NCI-H187 treated with DMSO at 0.1 percent for 48 hours (cell line): ENCODE measurements at places on chromosomes 3 and 15.

DNA sequence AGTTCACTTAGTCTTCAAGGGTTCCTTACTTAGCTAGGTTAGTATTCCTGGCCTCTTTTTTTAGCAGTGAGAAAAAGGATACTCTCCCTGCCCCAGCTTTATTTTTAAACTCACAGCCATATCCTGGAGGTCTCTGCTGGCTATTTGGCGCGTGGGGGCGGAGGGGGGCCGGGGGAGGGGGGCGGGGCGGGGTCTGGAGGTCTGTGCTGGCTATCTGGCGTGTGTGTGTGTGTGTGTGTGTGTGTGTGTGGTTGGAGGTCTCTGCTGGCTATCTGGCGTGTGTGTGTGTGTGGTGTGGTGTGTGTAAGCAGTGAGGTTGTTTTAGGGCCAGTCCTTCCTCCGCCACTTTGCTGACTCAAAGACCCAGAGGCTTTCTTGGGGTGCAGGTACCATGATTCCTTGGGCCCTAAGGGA is 579 bp upstream of the PLAAT1 start:
- DNase-seq: no peak

DNA sequence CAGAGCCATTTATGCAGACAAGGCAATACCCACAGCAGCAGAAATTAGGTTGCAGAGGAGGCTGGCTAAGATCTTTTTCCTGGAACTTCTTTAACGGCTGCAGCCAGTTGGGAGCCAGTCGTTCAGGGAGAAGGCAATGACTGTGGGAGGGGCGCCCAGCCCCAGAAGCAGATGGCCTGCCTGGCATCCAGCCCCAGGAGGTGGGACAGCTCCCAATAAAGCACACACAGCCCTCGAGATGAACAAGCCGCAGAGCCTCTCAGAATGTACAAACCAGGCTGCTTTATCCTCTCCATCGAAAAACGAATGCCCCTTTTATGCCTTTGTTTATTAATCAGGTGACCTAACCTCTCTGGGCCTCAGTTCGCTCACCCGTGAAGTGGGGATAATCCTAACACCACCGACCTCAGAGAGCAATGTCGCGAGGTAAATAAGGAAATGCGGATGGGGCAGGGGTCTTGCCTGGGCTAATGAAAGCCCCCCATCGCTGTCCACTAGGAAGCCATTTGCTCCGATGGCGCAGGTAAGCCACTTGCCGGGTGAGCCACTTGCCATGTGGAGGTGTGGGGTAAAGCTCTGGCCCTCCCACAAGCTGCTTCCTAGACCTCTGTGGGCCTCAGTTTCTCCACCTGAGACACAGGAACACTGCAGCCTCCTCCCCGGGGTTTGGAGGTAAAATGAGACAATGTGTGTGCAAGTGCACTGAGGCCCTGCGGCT is 35.8 kb downstream of the MGLL start:
- DNase-seq: peak; percentile 61

DNA sequence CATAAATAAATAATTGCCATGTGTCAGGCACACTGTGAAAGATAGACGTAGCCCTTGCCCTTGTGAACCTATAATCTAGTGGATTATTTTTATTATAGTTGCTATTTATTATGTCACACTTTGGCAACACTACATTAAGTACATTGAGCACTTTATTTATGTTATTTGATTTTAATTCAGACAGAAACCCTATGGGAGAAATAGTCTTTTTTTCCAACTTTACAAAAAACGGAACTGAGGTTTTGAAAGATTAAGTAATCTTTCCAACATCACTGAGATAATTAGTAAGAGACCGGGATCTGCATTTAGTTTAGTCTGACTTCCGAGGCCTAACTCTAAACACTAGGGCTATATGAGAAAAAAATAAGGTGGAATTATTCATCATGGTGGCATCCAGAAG is 2.8 kb upstream of the FILIP1L start:
- DNase-seq: no peak

GRCh38 chr3:45785605-45786150 is 10.7 kb downstream of the SLC6A20 start:
- no peak for DNase-seq

DNA sequence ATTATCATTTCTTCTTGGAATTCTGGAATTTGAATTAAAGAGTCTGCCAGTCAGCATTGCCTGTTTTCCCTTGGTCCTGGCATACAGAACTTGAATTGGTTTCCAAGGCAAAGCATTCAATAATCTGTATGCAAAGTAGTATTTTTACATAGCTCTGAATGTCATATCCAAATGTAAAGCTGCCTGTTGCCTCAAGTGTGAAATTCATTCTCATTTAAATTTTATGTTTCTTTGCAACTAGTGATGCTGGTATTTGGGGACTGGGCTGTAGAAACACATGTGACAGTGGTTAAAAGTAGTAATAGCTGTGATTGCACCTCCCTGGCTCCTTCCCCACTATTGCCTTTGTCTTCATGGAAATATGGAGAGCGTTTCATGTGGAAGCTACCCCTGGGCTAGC is 743.9 kb upstream of the GOLIM4 start:
- no peak for DNase-seq

DNA sequence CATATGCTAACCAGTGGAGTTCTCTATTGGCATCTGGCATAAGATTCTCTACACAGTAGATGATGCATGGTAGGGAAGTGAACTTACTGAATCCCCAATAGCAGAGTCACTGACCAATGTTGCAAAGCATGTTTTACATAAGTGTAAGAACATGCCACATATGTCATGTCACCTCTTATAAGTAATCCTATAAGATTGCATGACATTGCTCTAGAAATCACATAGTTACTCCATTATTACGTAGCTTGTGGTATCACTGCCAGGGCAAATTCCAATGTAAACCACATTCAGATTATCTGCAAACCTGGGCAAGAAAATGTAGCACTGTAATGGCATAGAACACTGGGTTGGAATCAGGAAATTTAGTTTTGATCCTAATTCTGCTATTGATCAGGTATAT is 198.2 kb upstream of the UMPS start:
- no peak for DNase-seq

- no peak for DNase-seq
These were observed 56.4 kb downstream of the ZNF621 start for GRCh38 chr3:40581166-40581565.

GRCh38 chr3:72848703-72849081 is 447 bp upstream of the SHQ1 start:
- no peak for DNase-seq
